Stimulated activated CD8-positive, alpha-beta memory T cell treated with anti-CD3 and anti-CD28 coated beads, Interleukin-12 subunit alpha, Interleukin-12 subunit beta, amount 100 ng/mL, for 1 hour (primary cell): ENCODE measurements at places on chromosomes 3 and 15.

- DNase-seq: no peak
Measured at GRCh38 chr3:17119201-17120072, 234.7 kb downstream of the PLCL2 start.

DNA sequence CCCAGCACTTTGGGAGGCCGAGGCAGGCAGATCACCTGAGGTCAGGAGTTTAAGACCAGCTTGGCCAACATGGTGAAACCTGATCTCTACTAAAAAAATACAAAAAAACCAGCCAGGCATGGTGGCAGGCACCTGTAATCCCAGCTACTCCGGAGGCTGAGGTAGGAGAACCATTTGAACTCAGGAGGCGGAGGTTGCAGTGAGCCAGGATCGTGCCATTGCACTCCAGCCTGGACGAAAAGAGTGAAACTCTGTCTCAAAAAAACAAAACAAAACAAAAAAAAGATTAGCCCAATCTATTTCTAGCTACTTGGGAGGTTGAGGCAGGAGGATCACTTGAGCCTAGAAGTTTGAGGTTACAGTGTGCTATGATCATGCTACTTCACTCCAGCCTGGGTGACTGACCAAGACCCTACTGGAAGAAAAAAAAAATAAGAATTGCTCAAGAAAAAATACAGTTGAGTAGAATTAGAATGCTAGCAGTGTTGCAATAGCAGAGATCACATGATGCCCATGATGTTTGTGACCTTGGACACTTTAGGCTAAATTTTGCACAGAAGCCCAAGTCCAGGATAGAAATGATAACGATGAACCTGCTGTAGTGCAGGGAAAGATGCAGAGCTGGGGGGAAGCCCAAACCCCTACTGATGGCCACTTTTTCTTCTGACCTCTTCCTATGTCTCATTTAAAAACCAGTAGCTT is 162.2 kb downstream of the LPP start:
- DNase-seq: no peak

GRCh38 chr3:10291641-10292040 is 1.1 kb downstream of the GHRL start:
- DNase-seq: no peak

DNA sequence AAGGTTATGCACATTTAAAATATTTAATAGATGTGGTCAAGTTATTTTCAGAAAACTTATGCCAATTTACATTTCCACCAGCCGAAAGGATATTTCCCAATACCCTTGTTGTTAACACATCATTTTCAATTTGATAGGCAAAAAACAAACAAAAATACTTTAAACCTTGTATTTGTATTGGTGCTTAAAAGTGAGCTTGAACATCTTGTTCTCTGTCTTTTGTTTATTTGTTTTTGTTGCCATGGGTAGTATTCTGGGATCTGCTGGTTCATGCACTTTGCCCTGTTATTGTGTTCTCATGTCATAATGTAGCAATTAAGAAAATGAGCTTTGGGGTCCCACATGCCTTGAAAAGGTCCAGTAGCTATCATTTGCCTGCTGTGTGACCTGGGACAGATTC is 191.4 kb downstream of the LRTM1 start:
- DNase-seq: no peak

GRCh38 chr15:101131489-101132389 is 120.1 kb downstream of the CHSY1 start:
- no peak for DNase-seq

- DNase-seq: no peak
Measured at GRCh38 chr15:95620934-95621579, 709.4 kb upstream of the NR2F2 start.

GRCh38 chr15:67520321-67521028 is 456 bp upstream of the C15orf61 start:
- DNase-seq: no peak

DNA sequence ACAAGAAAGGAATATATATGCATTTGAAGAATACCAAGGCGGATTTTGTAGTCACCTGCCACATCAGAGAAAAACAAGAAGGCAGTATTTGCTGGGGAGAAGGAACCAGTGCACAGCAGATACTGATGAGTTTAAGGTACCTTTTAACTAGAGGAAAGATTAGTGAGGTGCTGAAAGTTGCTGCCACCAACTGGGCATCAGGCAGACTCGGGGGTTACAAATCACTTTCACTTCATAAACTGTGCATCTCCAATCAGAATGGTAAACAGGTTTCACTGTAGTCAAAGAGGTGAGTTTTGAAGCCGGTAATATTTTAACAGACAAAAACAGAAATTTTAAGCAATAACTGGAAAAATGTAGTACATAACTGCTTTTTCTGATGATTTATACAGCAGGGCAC is 4.1 kb downstream of the FBN1 start:
- DNase-seq: no peak

- DNase-seq: no peak
Measured at GRCh38 chr15:39266890-39267289, 314.0 kb upstream of the THBS1 start.

- no peak for DNase-seq
Measured at GRCh38 chr3:125478326-125478725, 41.7 kb downstream of the SNX4 start.
